ENCODE measurements at places on chromosomes 5 and 9.
A peak's percentile ranks its signal among the peaks of the same experiment; 100 is the strongest.

- no peak for DNase-seq
These were observed 80.5 kb upstream of the JAK2 start for GRCh38 chr9:4904322-4905134.

- no peak for DNase-seq
These were observed 49.5 kb upstream of the DENND4C start for GRCh38 chr9:19180991-19181390.

DNA sequence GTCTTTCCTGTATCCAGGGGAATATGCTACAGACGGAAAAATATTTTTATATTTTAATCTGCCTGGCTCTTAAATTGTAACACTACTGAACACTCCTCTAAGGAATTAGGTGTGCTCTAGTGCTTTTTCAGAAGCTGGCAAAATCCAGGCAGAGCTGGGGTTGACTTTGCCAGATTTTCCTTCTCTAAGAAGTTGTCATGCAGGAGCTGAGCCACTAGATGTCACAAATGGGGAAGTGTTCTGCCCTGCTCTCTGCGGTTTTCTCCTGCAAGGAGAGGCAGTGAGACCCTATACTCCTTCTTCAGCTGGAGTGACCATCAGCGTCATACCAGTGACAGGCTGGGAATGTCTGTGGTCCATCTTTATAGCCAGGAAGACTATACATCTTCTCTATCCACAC is 112.5 kb downstream of the HAPLN1 start:
- peak; percentile 43 for DNase-seq

GRCh38 chr5:78638423-78638822 is 10.1 kb downstream of the LHFPL2 start:
- DNase-seq: peak; percentile 56

DNA sequence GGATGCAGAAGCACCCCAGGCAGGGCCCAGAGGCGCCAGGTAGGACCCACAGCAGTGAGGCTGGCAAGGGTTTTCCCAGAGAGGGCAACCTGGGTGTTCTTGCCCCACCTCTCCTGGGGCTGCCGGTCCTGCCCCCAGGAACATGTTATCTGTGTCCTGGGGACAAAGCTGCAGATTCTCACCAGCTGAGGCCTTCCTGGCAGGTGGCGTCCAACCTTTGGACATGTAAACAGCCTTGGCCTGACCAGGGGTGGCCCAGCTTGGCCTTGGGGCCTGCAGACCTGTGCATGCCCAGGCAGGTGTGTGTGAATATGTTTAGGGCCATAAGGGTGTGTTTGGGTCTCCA is 101.8 kb upstream of the LARP1 start:
- DNase-seq: no peak

- DNase-seq: peak; percentile 74
These were observed 1.3 kb upstream of the EXOSC2 start for GRCh38 chr9:130692321-130692720.

All from neuronal stem cell (in vitro differentiated cells).